ENCODE measurements at places on chromosomes 12 and 14. TPM values are rescaled to one million over a fixed set of nuclear protein-coding genes. Genes with fewer than 3 reads are reported as not detected.

Gene SIRT4
- polyA plus RNA-seq = 1.4 TPM

Gene EML5
- 0.25 TPM for polyA plus RNA-seq

Gene UNG
- polyA plus RNA-seq = 36.6 TPM

Gene PTPRO
- polyA plus RNA-seq = not detected

Gene CLEC1B
- polyA plus RNA-seq = not detected

Gene ADAMTS20
- polyA plus RNA-seq = not detected

Gene E2F7
- polyA plus RNA-seq = 5.7 TPM

Gene IGF1
- polyA plus RNA-seq = 2.3 TPM

Gene RNASE2
- not detected for polyA plus RNA-seq

Gene PRICKLE1
- polyA plus RNA-seq = 25.7 TPM

Gene DCP1B
- 18.1 TPM for polyA plus RNA-seq

DNA sequence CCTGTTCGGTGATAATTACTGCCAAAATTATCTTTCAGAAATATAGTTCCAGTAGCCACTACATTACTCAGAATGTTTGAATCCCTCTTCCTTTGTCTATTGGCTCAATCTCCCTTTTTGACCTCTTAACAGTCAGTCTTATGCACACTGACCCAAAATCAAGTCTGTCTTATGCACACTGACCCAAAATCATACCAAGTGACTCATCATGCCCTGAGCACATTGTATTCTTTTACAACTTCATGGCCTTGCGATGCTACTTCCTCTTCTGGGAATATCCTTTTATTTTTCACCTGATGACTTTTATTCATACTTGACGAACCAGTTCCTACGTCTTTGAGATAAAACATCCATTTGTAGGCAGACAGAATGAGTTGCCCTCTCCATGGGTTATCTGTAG, 182.3 kb downstream of the NPAS3 start:
- DNase-seq = peak; percentile 6

GRCh38 chr14:104800015-104800770, 708 bp upstream of the ZBTB42 start:
- peak; percentile 78 for DNase-seq

DNA sequence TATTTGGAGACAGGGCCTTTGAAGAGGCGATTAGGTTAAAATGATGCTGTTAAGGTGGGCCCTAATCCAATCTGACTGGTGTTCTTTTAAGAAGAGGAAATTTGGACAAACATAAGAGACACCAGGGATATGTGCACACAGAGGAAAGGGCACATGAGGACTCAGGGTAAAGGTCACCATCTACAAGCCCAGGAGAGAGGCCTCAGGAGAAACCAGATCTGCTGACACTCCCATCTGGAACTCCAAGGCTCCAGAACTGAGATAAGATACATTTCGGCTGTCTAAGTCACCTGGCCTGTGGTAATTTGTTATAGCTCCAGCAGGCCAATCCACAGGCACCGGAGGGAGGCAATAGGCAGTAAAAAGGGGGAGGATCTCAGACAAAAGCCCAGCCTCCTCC, 48.6 kb downstream of the KICS2 start:
- no peak for DNase-seq

GRCh38 chr14:103718572-103718971, 3.0 kb downstream of the ZFYVE21 start:
- peak; percentile 62 for DNase-seq

DNA sequence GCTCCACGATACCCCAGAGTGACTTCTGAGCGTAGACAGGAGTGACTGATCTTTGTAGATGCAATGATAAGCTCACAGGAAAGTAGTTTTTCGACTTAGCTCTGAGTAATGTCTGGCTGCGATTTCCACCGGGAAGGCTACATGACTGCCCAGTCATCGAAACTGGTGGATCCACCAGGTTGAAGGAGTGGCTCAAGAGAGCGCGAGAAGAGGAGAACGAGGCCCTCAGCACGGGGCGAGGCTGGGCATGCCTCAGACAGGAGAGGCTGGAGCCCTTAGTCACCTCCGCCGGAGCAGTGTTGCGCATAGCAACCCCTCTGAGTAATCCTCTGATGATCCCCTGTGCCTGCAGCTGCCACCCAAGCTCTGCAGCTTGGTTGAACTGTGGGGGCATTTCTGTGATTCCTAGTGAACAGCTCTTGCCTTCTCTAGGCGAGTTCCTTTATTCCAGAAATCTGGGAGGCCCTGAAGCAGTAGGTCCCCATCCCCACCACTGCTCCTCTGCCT, 25.6 kb downstream of the ELK3 start:
- DNase-seq = peak; percentile 100

- no peak for DNase-seq
These were observed 153.9 kb downstream of the LRRK2 start for GRCh38 chr12:40378691-40379090.

GRCh38 chr12:26744697-26745440, 88.1 kb downstream of the ITPR2 start:
- no peak for DNase-seq

GRCh38 chr12:53191885-53192530, 11.3 kb upstream of the CSAD start:
- DNase-seq = no peak

- no peak for DNase-seq
These were observed 174.5 kb upstream of the RBM19 start for GRCh38 chr12:114140576-114140975.

- DNase-seq = no peak
These were observed 3.1 kb downstream of the BCAT1 start for GRCh38 chr12:24945845-24946244.

- DNase-seq = peak; percentile 65
These were observed 49.5 kb downstream of the FANCM start for GRCh38 chr14:45185100-45185814.

DNA sequence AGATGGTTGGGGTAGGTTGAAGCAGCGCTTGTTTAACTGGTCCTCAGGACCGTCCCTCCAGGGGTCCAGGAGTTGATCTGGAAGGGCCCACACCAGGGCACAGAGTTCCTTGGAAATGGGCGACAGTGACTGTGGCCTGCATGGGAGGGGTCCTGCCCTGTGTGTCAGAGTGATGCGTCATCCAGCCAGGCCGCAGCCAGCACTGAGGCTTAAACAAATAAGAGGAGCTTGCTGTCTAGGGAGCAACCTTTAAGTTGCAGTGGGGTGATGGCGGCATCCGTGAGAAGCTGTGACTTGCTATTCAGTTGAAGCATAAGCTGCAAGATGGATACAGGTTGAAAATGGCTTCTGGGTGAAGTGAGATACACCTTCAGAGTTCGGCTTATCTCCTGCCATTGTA, 20.2 kb downstream of the DCAF4 start:
- DNase-seq = no peak

DNA sequence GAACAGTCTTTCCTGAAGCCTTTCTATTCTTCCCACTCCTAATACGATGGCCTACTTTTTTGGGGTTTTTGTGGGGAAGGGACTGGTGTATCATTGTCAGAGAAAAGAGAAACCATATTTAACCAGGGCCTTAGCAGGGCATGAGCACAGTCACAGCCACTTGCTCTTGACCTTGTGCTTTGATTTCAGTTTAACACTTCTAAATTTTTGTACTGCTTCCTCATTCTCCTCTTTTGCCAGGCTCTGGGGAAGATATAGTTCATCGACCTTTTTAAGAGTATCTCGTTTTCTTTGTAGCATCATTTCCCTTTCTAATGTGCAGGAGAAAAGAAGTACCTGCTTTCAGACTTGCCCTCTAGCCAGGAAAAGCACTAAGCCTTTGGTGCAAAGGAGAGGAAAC, 2.2 kb downstream of the ZBTB1 start:
- DNase-seq = peak; percentile 22

DNA sequence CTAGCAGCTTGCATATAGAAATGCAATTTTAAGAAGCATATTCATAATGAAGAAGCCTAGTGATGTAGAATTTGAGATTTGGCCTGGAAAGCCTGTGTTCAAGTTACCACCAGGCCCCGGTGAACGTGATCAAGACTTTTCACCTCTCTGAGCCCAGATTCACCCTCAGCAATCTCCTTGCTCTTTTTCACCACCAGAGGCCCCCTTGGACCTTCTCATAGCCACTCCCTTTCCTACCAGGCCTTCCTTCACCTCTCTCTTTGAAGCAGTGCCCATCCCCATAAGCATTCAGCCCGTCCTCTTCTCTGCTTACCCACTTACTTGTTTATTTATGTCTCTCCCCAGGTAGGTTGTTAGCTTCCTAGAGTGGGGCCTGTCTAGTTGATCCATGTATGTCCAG, 1280.9 kb downstream of the AACS start:
- no peak for DNase-seq

DNA sequence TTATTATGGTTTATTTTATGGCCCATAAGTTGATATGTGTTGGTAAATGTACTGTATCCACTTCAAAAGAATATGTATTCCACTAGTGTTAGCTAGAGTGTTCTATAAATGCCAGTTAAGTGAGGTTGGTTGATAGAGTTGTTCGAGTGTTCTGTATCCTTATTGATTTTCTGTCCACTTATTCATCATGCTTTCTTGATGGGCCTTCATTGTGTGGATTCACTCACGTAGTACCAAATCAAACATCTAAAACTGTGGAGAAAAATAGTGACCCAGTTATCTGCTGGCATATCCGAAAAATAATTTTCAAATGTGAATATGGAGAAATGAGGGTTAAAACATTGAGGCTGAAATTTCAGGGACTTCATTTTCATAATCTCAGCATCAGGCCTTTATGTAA, 230.4 kb downstream of the TRHDE start:
- no peak for DNase-seq

DNA sequence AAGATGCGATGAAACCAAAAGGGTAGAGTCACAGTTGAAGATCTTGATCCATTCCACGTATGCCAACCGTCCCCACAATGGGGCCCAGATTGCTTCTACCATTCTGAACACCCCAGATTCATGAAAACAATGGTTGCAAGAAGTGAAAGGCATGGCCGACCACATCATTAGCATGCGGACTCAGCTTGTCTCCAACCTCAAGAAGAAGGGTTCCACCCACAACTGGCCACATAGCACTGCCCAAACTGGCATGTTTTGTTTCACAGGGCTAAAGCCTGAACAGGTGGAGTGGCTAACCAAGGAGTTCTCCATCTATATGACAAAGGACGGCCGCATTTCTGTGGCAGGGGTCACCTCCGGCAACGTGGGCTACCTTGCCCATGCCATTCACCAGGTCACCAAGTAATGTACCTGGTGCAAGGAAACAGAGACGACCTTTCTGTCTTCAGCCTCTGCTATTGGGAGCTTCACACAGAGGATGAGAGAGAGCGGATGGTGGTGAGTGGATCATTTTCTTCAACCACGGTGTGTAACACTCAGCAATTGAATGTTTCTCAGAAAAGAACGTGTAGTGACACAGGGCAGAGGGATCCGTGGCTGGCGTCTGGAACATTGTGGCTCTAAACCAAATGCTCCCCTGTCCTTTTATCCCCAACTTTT, 26.8 kb upstream of the CLEC2D start:
- no peak for DNase-seq

- no peak for DNase-seq
These were observed 144.4 kb upstream of the PWP1 start for GRCh38 chr12:107541001-107541705.

DNA sequence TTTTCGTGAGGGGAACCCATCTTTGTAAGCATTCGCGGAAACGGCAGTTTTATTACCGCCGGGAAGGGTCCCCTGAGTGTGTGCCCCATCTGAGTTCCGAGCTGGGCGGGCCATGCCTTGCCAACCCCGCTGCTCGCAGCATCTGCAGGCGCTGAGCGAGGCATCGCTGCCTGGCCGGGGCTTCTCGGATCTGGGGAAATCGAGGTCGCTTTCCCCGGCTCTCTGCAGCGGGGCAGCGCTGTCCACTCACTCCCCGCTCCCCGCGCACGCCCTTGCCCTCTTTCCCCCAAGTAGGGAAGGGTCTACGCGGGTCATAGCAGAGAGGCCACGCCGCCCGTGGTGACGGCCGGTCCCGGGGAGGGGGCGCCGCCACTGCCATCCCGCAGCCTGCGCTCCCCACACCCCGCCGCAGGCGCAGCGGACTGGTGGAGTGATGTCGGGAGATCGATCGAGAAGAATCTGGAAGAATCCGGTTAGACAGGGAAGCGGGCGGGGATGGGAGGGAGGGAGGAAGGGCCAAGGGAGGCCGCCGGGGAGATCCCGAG, 507 bp upstream of the FKBP4 start:
- DNase-seq = peak; percentile 55

Measured in GM23248 (cell line).